Prostate gland (tissue), 2 donors: ENCODE measurements at places on chromosomes 3 and 15.

DNA sequence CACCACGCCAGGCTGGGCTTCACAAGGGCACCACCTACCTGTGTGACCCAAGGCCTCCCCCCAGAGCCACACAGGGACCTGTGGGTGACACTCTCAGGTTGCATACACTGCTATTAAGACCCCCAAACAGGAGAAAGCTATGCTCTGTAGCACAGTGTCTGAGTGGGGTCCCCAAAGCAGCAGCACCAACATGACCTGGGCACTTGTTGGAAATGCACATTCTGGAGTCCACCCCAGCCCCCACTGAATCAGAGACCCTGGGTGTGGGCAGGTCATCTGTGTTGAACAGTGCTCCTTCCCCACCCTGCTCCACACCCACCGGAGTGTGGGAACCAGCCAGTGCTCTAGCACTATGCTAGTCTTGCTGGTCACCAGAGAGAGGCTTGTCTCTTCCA is 76.1 kb downstream of the ADAMTS17 start:
- no peak for DNase-seq

DNA sequence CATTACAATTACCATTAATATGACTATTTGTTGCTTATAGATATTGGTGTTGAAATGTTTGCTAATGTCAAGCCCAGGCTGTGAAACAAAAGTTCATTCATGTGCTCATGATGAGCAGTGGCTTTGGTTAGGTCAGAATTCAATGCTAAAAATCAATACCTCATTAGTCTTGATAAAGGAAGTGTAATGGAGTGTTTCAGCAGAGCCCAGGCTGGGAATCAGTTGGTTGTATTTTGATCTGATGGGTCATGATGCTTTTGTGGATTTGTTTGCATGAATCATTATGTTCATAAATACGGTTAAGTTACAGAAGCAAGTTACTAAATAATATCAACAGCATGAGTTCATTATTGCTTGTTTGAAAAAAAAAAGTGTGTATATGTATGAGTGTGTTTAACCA is 13.6 kb upstream of the ZNF774 start:
- DNase-seq: no peak

- no peak for DNase-seq
Measured at GRCh38 chr15:48546296-48546695, 99.2 kb downstream of the FBN1 start.

- no peak for DNase-seq
Measured at GRCh38 chr15:33508703-33509102, 197.9 kb downstream of the RYR3 start.

DNA sequence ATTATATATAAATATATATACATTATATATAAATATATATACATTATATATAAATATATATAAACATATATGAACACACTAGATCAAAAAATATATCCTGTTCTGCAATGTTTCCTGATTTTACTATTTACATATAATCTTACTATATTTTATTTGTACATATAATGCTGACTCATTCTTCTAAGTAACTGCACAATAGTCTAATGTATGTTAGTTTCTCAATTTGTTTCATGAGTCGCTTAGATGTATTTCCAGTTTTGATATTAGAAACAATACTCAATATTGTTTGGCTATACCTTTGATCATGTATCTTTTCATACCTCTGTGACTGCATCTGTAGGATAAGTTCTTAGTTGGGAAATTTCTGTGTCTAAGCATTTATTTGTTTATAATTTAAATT is 669.9 kb upstream of the CCDC54 start:
- DNase-seq: no peak

GRCh38 chr3:107450254-107450893 is 72.4 kb upstream of the BBX start:
- no peak for DNase-seq

DNA sequence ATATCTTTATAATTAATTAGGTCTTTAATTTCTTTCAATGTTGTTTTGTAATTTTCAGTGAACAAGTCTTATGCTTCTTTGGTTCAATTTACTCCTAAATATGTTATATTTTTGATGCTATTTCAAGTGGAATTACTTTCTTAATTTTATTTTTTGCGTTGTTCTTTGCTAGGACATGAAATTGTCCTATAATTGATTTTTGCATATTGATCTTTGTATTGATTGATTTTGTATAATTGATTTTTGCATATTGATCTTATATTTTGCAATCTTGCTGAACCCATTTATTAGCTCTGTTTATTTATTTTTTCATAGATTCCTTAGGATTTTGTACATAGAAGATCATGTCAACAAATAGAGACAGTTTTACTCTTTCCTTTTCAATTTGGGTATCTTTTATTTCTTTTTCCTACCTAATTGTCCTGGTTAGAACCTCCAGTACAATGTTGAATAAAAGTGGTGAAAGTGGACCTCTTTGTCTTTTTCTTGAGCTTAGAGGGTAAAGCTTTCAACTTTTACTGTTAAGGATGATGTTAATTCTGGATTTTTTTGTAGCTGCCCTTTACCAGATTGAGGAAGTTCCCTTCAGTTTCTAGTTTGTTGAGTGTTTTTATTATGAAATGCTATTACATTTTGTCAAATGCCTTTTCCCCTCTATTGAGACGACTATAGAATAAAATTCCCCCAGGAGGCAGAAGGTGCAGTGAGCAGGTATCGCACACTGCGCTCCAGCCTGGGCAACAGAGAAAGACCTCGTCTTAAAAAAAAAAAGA is 36.8 kb upstream of the CCDC50 start:
- no peak for DNase-seq

DNA sequence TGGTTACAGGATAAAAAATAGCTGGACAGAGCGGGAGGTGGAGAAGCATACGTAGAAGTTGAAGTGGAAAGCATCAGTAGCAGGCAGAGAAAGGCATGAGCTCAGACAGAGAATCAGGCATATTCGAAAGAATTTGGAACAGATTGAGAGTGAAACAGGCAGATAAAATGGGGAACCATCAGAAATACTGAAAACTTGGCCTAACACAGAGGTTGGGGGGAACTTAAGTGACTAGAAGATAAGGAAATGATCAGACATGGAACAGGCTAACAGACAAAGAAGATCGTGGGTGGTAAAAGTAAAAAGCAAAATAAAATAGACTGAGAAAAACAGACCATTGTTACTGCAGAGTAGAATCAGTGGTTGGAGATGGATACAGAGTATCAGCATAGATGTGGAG is 32.9 kb downstream of the GTF2E1 start:
- DNase-seq: no peak
